ENCODE measurements at places on chromosomes 16 and 17.

GRCh38 chr16:16042076-16042475 lies 92.7 kb downstream of the ABCC1 start:
- no peak for DNase-seq

GRCh38 chr16:8087597-8088289 lies 502.6 kb downstream of the TMEM114 start:
- DNase-seq = no peak

GRCh38 chr17:75394332-75394918 lies 11.1 kb downstream of the GRB2 start:
- DNase-seq = no peak

DNA sequence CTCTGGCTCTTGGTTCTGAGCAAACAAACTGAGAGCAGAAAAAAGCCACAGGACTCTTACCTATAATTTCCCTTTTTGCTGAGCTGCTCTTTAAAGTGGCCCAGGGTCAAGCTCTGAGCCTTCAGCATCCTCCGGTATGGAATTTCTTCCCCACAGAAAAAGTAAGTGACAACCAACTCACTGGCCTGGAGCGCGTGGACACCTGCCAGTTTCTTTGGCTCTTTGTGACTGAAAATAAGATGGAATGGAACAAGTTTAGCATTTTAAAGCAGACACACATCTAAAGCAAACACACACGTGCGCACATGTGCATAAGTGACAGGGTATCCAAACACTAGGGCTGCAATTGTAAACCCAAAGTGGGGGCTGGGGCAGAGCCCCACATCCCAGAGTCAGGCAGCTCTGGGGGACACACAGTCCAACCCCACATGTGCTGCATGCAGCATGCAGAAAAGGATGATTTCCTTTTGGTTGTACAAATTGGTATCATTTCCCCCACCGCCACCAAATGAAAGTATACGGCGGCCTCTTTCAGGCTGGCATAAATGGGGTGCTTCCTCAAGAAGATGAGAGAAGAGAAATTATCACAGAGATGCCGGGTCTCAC lies 27.5 kb downstream of the AXIN2 start:
- DNase-seq = no peak

DNA sequence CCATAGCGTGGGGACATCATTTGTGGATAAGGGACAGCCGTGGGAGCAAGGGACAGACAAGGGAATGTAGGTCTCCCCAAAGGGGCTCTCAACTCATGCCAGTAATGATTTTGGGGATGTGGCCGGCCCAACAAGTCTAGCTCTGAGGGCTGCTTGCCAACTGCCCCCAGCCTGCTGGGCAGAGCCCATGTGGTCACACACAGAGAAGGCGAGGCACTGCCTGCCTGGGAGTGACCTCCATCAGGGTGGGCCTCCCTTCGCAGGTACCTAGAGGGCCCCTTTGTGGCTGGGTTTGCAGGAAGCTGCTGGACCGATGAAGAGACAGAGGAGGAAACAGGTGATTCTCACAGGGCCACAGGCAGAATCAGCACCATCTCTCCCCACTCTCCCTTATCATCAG lies 177.1 kb downstream of the C16orf78 start:
- DNase-seq = no peak

GRCh38 chr16:55645986-55646385 lies 9.8 kb upstream of the SLC6A2 start:
- no peak for DNase-seq

DNA sequence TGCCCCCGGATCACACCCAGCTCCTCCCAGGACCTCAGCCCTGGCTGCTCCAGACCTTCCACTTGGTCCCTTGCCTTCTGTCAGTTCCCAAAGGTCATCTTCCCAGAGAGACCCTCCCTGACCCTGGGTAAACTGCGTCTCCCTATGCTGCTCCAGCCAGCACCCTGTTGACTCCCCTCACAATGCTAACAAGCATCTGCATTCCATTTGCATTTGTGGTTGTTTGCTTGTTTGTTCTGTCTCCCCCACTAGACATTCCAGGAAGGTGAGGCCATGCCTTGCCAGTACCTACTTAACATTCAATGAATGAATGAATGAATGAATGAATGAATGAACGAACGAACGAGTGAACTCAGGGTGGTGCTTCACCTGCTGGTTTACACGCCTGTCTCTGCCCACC lies 171.2 kb downstream of the WSCD1 start:
- no peak for DNase-seq

GRCh38 chr16:26961459-26961858 lies 105.3 kb upstream of the C16orf82 start:
- no peak for DNase-seq

GRCh38 chr16:56736476-56736875 lies 6.5 kb downstream of the NUP93 start:
- DNase-seq = no peak

DNA sequence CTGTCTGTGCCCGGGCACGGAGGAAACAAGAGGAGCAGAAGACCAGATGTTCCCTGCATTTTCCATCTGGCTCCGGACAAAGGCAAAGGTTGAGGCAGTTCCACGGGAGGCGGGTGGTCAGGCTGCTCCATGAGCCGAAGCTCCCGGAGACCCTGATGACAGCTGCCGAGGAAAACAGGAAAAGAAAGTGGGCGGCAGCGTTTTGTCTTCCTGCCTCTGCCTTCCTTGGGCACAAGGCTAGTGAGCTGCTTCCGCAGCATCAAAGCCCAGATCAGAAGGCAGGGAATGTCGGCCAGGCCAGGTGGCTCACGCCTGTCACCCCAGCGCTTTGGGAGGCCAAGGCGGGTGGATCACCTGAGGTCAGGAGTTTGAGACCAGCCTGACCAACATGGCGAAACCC lies 16.2 kb downstream of the SLC43A2 start:
- no peak for DNase-seq

- no peak for DNase-seq
Observed at GRCh38 chr17:41256291-41256685, 1.1 kb downstream of the KRTAP9-9 start.

DNA sequence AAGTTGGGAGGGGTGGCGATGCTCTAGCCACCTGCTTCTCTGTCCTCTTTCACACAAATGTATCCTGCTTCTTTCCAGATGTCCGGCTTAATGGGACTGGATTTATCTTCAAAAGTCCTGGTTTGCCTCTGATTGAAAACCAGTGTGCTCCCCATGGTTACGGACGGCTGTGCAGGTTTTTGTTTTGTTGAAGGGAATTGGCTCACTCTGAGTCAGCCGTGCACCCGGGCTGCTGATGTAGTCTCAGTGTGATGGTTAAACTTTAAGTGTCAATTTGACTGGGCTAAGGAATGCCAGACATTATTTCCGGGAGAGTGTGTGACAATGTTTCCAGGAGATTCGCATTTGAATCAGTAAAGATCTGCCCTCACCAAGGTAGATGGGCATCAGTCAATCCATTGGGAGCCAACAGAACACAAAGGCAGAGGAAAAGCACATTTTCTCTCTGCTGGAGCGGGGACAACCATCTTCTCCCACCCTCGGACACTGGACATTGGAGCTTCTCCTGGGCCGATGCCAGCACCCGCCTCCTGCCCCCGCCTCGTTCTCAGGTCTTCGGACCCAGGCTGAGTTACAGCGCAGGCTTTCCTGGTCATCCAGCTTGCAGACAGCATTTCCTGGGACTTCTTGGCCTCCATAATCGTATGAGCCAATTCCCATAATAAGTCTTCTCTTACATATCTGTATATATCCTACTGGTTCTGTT lies 126.9 kb upstream of the TNRC6C start:
- DNase-seq = no peak

- no peak for DNase-seq
Observed at GRCh38 chr17:78528541-78528940, 48.7 kb downstream of the DNAH17 start.

GRCh38 chr17:80047176-80047575 lies 10.7 kb downstream of the CCDC40 start:
- no peak for DNase-seq

DNA sequence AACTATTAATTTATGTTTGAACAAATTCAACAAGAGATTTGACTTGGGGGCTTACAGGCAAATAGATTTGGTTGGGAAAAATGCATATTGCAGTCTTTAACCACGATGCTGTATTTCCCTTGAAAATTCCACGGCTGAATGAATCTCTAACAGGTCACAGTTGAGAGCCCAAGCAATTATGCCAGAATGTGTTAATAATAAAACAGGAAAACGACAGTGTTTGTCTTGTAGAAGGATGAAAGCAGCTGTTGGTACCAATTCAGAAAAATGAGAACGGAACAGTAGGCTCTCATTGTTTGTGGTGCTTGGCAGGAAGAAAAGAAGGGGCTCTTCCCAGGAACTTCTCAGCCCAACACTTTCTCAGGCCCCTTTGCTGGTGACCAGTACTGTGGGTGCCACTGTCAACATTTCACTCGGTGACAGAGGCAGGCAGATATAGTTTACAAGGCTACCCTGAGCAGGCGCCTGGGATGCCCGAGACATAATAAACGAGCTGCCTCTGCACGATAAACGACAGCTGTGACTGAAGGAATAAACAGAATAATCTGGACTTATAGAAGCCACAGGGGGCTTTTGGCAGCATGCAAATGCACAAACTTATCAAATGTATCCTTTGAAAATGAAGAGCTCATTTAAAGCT lies 387.1 kb downstream of the HS3ST4 start:
- DNase-seq = no peak

DNA sequence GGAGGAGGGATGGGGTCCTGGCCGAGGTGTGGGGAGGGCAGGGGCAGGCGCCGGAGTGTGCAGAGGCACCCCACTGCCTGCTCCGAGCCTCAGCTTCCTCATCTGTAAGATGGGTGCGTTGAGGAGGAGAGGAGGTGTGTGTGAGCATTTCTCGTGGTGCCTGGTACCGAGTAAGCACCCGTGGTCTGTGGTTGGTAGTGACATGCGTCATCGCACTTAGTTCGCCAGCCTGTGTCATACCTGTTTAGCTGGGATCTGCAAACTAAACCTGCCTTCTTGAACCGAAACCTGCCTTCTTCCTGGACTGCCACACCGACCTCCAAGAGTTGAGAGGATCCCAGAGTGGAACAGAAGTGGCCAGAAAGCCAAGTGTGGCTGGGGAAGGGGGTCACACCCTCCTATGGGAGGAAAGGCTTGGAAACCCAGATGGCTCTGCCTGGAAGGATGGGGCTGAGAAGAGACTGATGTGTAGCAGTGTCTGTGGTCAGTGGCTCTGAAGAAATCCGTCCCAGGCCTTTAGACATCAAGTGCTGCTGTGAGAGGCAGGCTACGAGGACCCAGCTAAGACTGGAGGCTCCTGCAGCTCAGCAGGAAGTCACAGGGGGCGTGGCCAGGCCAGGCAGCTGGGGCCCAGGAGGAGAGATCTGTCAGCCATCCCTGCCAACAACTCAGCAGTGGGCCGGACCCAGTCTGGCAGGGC lies 162.6 kb upstream of the PLCG2 start:
- no peak for DNase-seq

GRCh38 chr16:73418691-73419090 lies 370.8 kb upstream of the ZFHX3 start:
- no peak for DNase-seq

GRCh38 chr16:15440852-15441251 lies 6.5 kb downstream of the BMERB1 start:
- no peak for DNase-seq

DNA sequence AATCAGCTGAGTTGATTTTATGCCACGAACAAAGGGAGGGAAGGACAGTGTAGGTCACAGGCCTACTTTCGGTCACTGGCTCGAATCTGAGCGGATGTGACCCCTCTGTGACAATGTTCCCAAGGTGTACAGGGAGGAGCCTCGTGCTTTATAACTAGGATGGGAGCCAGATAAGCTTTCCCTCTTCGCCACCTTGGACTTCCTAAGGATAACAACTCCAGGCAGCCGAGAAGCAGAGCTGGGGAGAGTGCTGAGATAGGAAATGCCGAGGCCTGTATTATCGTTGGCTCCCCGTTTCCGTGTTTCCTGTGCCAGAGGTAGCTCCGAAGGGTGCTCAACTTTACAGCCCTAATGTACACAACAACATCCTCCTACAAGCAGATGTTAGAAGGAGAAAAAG lies 217.8 kb upstream of the IRX3 start:
- no peak for DNase-seq

GRCh38 chr16:13060932-13061331 lies 159.5 kb downstream of the SHISA9 start:
- DNase-seq = no peak

DNA sequence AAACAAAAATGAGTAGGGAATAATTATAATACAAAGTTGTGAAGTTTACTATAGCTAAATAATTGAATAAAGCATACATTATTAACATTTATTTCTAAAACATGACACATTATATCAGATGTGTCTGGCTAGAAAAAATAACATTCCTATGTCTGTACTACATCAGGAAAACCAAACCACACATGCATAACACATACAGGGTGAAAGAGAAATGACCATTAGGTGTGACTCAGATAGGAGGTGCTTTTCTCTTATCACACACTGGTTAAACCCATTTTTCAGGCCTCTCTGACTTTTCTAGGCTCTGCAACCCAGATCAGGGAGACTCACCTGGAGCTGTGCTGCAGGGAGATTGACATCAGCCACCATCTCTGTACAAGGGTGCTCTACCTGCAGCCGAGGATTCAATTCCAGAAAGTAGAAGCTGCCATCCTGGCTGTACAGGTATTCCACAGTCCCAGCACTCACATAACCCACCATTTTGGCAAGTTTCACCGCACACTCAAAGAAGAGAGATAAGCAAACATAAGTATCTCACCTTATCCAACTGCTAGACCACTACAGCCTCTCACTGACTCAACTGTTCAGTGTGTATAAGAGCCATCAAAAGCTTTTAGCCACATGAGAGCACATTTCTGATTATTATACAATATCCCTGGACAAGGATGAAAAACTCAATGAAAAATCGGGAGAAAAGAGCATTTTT lies 116.6 kb upstream of the C17orf78 start:
- DNase-seq = no peak

- DNase-seq = no peak
Observed at GRCh38 chr17:62163847-62164246, 98.8 kb upstream of the MED13 start.

DNA sequence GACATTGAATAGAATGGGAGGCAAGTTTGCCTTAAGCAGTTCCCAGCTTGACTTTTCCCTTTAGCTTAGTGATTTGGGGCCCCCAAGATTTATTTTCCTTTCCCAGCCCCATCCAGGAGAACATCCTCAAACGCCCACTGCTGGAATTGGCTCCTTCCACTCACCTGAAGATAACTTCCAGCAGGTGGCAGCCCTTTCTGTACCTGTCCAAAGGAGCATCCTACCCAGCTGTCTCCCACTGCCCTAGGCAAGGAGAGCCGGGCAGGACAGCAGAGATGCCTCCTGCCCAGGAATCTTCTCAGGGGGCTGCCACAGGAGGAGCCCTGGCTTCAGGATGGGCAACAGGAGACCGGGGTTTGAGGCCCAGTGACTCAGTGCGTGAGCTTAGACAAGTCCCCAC lies 6.4 kb downstream of the CACNG5 start:
- DNase-seq = no peak

GRCh38 chr17:3688852-3689261 lies 7.1 kb downstream of the P2RX5 start:
- no peak for DNase-seq

Data from 8988T (cell line).